CD4-positive, alpha-beta T cell treated with Interleukin-6 at 100 ng/mL for 8 hours (primary cell): ENCODE measurements at places on chromosomes 6 and 20.

DNA sequence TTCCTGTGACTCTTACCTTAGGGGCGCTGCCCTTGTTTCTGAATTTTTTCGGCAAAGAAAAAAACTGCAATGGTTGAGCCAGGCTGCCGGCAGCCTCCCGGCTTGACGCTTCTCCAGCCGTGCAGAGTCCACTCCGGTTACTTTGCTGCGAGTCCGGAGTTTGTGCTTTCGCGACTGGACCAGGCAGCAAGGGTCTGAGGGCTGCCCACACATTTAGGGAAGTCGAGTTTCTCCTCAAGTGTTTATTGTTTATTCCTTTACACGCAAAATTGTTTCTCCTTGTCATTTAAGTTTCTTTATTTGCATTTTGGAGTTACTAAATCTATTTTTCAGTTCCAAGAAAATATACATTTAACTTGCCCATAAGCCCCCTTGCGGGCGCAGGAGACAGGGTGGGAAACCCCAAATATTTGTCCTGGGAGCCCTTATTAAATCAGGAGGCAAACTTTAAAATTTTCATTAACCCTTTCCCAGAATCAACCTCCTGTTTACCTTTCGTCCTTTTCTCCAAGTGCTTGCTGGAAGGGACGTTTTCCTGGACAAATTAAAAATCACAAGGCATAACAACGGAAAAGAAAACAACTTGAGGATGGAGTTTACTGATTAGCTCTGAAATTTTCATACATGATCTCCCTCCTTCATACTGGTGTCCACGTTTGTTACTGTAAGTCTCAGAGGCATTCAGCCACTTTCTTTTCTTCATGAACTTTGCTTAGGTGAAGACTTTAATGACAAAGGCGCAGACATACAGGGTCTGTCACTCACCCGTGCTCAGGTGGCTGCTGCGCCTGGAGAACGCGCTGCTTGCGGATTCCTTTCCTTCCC, 1.7 kb upstream of the PDE10A start:
- no peak for DNase-seq

GRCh38 chr6:114941078-114941477, 598.3 kb upstream of the HS3ST5 start:
- DNase-seq: no peak

GRCh38 chr6:6610031-6610591, 21.6 kb downstream of the LY86 start:
- peak; percentile 56 for DNase-seq

GRCh38 chr20:53738945-53739798, 145.5 kb upstream of the ZNF217 start:
- DNase-seq: no peak

DNA sequence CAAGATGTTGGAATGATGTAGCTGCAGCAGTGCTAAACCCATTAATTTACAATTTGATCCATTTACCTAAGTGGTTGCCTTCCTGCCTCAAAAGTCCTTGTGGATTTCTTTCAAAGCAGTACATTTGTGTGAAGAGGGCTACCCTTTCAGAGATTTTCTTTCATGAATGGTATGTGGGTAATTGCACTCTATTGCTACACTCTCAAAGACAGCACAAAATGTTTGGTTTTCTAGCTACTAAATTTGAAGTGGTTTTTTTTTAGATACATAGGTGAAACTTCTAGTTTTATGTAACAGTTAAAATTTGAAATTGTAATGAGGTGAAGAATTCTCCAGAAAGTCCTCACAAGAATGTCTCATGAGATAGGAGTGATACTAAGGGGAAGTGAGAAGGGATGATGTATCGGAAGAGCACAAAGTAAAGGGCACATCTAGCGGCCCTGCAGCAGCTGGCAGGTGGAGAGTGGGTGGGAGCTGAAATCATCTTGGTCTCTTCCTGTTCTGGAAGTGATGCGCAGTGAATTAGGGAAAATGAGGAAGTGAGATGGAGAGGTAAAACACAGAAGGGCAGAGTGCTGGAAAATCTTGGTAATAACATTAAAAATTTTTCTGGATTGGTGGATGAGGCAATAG, 236.8 kb upstream of the MAN1A1 start:
- no peak for DNase-seq

- DNase-seq: no peak
These were observed 16.5 kb downstream of the TNFAIP3 start for GRCh38 chr6:137883400-137884148.

- DNase-seq: no peak
These were observed 449.0 kb upstream of the CHD6 start for GRCh38 chr20:42067174-42067573.

- DNase-seq: no peak
These were observed 1115.6 kb upstream of the CITED2 start for GRCh38 chr6:140490081-140490480.

DNA sequence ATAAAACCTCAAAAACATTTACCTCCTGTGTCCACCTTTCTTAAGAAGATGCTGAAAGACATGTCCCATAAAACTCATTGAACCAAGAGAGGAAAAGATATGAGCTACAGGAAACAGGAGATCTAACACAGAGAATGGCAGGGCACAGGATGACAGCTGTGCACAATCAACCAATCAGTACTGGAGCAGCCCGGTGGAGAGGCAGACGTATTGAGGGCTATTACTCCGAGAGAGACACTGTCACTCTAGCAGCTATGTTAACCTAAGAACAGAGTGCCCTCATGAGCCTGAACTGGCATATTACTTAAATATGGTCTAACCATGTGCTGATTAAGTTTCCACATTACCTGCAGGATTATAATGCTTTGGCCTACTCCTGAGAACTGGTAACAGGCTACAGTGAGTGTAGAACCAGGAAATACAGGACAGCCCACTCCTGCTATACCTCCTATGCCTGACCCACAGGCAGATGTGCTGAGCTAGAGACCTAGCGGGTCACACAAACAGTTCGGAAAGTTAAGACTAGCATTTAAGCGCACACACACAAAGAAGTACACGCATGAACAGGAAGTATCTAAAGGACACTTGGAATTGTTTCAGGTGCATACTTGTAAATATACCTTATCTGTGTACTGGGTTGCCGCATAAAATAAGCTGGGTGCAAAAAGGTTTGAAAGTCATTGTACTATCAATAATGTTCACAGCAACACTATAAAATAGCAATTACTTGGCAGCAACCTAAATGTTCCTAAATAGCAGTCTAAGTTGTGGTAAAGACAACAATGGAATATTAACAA, 199.3 kb upstream of the SHLD1 start:
- DNase-seq: no peak
